A549 (cell line): ENCODE measurements at places on chromosomes 16 and 17. TPM values are rescaled to one million over a fixed set of nuclear protein-coding genes. Genes with fewer than 3 reads are reported as not detected.

Gene PKMYT1
- 50.5 to 55.2 TPM (median 52.5 TPM) in 3 replicates for polyA plus RNA-seq

Gene SP6
- polyA plus RNA-seq: 2.0 to 2.3 TPM (median 2.1 TPM) in 3 replicates

Gene AATK
- 0.37 to 0.51 TPM (median 0.39 TPM) in 3 replicates for polyA plus RNA-seq

DNA sequence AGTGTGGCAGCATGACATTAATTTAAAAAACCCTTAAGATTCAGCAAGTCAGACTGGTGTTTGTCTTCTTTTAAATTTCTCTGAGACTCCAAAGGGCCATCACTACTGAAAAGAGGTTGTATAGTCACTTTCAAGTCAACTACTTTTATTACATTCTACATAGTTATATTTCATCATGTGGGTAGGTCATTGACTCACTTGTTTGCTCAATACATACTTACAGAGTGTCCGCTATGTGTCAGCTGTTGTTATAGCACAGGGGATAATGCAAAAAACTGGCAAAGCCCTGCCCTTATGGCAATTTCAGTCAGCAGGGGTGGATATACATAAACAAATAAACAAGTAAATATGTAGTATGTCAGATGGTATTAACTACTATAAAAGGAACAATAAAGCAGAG lies 2.5 kb upstream of the MYH4 start:
- DNase-seq: no peak

DNA sequence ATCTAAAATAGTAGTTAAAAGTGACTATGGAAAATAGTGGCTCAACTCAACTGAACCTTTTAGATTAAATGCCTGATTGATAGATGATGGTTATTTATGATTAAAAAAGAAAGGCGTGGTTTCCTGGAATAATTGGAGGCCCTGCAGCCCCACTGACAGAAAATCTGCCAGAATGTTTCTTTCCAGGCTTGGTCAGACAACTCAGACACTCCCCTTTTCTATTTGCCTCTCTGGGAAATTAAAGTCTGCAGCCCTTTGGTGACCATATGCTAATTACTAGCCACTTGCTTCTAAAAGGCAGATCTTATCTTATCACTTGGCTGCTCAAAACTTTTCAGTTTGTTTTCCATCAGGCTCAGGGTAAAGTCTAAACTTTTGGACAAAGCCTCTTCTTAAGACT lies 506.0 kb downstream of the TMEM114 start:
- DNase-seq: no peak

GRCh38 chr16:13313351-13313750 lies 412.0 kb downstream of the SHISA9 start:
- DNase-seq: no peak

DNA sequence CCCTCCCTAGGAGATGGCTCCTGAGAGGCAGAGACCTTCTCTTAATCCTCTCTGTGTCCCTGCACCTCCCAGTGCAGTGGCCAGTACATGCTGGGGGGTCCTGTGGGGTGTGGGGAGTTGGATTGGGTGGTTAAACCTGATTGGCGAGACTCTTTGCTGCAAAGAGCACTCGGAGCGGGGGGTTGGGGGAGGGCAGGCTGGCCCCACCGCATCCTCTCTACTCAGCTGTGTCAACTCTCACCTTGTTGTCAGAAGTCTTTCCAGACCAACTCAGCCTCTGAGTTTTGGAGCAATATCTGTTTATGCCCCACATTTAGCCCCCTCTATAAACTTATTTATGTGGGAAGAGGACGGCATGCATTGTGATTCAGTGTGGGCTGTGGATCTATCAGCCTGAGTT lies 40.0 kb downstream of the SMARCE1 start:
- DNase-seq: no peak
